NCI-H460 (cell line): ENCODE measurements at places on chromosomes 3 and 15.

DNA sequence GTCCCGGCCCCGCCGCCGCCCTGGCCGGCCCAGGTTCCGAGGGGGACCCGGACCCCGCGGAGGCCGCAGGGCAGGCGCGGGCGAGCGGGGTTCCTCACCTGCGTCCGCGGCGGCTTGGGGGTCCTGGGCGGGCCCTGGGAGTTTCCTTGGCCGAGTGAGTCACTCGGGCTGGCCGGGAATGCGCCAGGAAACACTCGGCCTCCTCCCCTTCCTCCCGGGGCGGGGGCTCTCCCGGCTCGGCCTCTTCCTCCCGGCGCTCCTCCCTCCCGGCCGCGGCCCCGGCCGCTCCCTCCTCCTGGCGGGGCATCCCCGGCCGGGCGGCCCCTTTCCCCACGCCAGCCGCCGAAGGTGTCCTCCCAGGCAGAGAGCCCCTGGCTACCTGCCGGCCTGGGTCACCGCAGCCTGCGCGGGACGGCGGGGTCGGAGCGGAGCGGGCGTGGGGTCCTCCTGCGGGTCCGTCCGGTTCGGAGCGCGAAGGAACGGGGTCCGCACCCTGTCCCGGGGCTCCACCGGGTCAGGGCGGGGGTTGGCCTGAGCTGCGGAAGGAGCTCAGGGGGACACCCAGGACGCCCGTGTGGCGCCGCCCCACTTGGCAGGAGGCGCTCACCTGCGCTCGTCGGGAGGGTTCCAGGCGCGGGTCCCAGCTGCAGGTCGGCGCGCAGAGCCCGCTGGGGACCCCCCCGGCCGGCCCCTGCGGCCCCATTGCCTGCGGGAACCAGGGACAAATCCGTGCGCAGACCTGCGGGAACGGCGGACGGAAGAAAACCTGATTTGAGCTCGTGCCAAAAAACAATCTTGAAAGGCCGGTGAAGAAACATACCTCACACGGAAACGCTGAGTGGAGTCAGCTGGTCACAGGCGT lies at the start of gene CYFIP1:
Gene CYFIP1 (minus strand): TSS at position 180 of the 862 bp plus-strand sequence. CDS start 33,083 bp downstream, outside the sequence.
- DNase-seq: peak; percentile 72

GRCh38 chr3:48899273-48899672 lies 591 bp upstream of the SLC25A20 start:
- no peak for DNase-seq

GRCh38 chr3:196246612-196247308 lies 30.4 kb downstream of the SLC51A start:
- DNase-seq: no peak

DNA sequence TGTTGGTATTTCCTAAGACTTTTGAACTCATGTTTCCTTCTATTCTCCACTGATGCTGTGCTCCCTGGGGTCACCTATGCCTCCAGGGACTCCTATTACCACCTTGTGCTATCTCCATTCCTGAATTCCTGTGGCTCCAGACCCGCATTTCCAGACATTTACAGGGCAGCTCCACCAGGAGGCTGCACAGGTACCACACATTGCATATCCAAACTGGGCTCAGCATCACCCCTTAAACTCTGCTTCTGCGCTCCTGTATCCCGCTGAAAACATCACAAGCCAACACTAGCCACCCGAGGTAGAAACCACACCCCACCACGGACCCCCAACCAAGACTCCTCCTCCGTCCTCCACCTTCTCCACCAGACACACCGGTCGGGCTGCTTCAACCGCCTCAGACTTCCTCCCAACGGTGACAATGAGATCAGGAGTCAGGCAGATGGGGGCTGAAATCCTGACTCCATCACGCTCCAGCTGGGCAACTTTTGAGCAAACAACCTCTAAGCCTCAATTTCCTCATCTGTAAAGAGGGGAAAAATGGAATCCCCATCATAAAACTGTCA lies 10.4 kb downstream of the TNK2 start:
- DNase-seq: no peak

DNA sequence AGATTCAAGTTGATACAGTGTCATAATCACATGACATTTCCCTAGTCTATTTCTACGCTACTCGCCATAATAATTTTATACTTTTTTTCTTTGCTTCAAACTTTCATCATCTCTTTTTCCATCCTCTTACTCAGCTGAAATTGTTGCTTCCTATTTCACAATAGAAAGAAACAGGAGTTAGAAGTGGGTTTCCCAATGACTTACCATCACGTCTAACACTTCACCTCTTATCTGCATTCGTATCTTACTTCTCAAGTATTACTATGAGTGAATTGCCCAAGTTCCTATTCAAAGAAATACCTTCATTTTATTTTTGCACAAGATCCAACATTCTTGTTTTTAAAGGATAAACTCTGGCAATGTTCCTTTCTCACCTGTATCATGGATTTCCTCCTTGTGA lies 1539.9 kb downstream of the SI start:
- no peak for DNase-seq

GRCh38 chr3:172125963-172126457 lies 86.6 kb downstream of the FNDC3B start:
- DNase-seq: no peak

- no peak for DNase-seq
Measured at GRCh38 chr3:197297002-197297401, 1.4 kb downstream of the DLG1 start.

- DNase-seq: no peak
Measured at GRCh38 chr3:48879307-48879993, 19.2 kb downstream of the SLC25A20 start.

- DNase-seq: no peak
Measured at GRCh38 chr3:153150991-153151390, 11.0 kb upstream of the RAP2B start.

DNA sequence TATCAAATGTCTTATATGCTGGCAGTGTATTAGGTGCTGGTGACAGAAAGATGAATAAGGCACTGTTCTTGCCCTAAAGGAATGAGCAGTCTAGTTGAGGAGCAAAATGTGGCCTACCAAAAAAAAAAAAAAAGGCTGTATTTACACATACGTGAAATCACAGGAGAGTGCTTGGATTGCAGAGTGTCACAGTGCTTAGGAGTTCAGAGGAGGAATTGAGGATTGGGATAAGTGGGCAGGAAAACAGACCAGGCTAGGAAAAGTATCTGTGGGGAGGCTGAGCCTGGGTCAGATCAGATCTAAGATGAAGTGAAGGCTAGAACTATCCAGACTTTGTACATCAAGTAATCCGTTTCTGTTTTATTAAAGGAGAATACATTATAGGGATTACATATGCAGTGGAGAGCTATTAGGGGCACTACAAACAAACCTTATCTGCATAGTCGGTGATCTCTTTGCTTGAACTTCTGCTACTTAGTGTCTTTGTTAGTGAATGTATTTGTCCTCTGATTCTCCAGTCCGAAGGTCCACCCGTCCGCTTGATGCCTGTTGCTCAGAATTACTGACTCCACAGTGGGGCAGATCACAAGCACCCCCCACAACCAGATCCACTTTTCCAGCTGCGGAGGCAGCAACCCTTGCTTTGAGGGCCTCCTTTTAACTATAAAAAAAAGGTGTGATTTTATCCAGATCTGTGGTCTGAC lies 80.0 kb downstream of the FNDC3B start:
- no peak for DNase-seq

- DNase-seq: no peak
Measured at GRCh38 chr3:38000242-38000916, 9.8 kb downstream of the VILL start.

- no peak for DNase-seq
Measured at GRCh38 chr3:7854266-7854665, 647.4 kb upstream of the LMCD1 start.

GRCh38 chr15:62977952-62978811 lies 64.4 kb upstream of the TPM1 start:
- no peak for DNase-seq

- DNase-seq: no peak
Measured at GRCh38 chr3:48215019-48215418, 8.3 kb upstream of the CAMP start.

DNA sequence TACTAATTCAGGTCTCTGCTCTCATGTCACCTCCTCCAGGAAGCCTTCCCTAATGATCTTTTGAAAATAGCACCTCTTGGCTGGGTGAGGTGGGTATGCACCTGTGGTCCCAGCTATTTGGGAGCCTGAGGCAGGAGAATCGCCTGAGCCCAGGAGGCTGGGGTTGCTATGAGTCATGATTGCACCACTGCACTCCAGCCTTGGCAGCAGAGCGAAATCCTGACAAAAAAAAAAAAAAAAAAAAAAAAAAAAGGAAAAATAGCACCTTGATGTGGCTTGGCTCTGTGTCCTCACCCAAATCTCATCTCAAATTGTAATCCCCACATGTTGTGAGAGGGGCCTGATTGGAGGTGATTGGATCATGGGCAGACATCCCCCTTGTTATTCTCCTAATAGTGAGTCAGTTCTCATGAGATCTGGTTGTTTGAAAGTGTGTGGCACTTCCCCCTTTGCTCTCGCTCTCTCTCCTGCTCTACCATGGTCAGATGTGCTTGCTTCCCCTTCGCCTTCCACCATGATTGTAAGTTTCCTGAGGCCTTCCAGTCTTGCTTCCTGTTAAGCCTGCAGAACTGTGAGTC lies 11.2 kb upstream of the RNU6-1 start:
- DNase-seq: no peak

DNA sequence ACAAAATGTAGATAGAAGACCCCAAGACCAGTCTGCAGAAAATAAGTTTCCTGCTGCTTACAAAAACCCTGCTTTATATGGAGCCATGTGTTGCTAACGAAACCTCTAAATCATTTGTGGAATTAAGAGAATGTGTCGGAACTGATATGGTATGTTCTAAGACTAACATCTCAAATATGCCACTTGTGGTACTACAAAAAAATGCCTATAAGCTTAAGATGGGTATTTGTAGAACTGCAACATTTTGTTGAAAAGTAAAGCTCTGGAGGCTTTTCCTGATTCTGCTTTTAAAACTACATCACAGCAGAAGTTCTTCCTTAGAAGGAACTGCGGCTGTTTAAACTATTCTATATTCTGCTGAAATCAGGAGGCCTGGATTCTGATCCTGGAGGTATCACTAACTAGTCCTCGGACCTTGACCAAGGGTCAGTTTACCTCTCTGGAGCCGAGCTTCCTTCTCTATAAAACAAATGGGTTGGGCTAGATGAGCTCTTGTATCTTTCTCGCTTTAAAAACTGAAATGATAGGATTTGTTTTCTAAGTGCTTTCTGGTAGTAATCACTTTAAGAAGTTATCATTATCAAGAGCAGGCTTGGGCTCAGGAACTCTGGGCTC lies 74.9 kb downstream of the RAD18 start:
- no peak for DNase-seq

- no peak for DNase-seq
Measured at GRCh38 chr3:174285242-174285864, 573.8 kb upstream of the NAALADL2 start.

- DNase-seq: no peak
Measured at GRCh38 chr3:49924683-49925082, 4.9 kb downstream of the MON1A start.

- DNase-seq: no peak
Measured at GRCh38 chr15:68583936-68584755, 5.4 kb downstream of the CORO2B start.

DNA sequence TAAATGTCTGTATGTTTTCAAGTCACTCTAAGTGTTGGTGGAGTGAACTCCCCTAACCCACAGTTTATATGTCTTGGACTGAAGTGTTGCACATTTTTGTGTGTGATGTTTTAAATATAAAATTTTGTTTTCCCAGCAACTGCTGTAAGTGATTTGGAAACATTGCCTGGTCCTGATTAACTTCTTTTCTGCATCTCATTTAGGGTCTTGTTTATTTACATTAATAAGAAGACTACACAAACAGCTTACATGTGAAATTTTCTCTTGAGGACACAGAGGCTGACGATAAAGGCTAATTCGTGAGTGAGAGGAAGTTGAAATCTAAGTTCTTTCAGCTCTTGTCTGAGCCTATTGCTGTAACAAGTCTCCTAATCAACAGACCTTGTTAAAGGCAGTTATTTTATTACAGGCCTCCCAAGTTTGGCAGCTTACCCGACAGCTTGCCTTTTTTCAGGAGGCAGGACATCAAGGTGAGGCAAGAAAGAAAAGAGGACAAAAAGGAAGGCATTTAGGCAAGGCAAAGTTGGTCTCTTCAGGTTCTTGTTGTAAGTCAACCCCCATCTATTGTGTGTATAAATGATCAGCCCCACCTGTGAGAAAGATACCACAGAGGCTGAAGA lies 177.7 kb upstream of the NR2E3 start:
- no peak for DNase-seq

DNA sequence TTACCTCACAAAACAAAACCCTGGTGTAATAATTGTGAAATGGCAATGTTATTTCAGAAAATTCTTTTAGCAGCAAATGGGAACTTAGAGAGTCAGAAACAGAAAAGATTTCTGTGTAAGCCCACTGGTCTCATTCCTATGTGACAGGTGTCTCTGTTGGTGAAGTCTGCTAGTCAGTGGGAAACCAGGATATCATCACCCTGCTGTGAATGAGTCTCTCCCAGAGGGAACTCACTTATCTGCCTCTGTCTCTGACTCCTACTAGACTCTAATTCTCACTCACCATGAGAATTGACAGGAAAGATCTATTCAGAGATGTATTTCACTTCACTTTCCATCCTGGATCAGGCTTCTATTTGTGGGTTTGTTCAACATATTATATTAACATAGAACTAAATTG lies 266.0 kb downstream of the EPHA3 start:
- no peak for DNase-seq

DNA sequence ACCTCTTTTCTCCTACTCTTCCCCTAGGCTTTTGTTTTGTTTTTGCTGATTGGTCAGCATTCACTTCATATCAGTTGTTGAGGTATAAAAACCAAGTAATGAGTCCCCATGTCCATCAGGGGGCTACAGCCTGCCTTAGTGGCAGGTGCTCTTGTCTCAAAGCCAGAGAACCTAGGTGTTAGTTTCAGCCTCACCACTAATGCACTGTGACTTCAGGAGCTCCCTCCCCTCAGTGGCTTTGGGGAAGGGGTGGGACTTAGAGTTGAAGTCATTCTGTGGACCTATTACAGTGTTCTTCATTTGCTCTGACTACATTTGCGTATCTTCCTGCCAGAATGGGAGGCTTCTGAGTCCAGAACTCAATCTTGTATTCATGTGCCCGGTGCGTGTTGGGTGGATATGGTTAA lies 41.6 kb downstream of the NR2C2 start:
- no peak for DNase-seq

GRCh38 chr3:169552533-169552932 lies 111.0 kb downstream of the MECOM start:
- no peak for DNase-seq

DNA sequence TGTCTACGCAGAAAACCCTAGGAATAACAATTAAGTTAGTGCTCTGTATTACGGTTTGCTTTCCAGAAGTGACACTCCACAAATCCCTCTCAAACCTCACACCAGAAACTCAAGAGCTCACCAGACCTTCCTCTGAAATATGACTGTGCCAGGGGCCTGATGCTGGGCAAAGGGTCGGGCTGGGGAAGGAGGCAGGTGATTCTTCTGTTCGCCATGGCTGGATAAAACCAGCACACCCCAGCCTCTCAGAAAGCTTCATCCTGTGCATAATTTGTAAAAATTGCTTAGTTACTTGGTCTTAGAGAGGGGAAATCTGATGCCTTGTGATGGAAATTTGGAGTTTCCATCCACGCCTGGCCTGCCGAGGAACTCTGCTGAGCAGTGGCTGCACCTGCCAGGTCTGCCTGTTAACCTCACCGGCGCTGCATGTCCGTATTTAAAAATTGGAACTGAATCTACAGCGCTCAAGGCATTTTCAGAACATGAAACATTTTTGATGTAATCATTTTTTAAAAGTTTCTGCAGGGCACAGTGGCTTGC lies 22.7 kb upstream of the ATP1B3 start:
- DNase-seq: no peak
